ENCODE measurements at places on chromosomes 7 and 10.
A peak's percentile ranks its signal among the peaks of the same experiment; 100 is the strongest.

- DNase-seq = peak; percentile 16
These were observed 6.0 kb downstream of the SRGN start for GRCh38 chr10:69093933-69094332.

DNA sequence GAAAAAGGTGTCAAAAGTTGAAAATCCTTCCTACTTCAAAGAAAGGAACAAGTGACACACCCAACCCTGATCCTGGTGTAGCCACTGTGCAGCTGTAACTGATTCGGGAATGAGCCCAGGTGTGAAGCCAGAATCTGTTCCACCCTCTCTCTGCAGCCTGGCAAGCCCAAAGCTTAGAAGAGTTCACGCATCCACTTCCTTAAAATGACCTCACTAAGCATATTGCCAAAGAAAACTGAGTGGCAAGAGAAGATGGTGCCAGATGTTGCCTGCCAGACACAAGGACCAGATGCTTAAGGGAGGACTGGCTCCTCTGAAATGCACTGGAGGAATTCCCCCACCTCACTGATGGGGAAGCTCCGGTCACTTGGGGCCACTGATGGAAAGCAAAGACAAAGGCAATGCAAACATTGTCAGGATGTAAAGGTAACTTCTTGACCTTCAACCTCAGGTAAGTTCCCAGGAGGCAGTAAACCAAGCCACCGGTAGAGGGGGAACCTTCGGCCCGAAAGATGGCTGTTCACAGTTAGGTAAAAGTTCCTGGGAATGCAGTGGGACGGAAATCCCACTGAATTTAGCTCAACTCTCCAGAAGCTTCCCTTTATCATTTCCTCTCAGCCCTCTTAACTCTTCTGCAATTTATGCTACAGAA lies 554.9 kb downstream of the KCNMA1 start:
- DNase-seq = no peak

- no peak for DNase-seq
These were observed 44.3 kb upstream of the ECHDC3 start for GRCh38 chr10:11697718-11698527.

DNA sequence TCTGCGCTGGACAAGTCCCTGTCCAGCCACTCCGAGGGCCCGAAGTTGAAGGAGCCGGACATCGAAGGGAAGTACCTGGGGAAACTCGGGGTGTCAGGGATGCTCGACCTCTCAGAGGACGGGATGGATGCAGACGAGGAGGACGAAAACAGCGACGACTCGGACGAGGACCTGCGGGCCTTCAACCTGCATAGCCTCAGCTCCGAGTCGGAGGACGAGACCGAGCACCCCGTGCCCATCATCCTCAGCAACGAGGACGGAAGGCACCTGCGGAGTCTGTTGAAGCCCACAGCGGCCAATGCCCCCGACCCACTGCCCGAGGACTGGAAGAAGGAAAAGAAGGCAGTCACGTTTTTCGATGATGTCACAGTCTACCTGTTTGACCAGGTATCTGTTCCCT lies 17.1 kb upstream of the BHLHA15 start:
- DNase-seq = no peak

- peak; percentile 81 for DNase-seq
These were observed 41.5 kb upstream of the ZNF32 start for GRCh38 chr10:43689955-43690771.

- no peak for DNase-seq
These were observed 403.0 kb upstream of the RNF32 start for GRCh38 chr7:156237614-156238013.

DNA sequence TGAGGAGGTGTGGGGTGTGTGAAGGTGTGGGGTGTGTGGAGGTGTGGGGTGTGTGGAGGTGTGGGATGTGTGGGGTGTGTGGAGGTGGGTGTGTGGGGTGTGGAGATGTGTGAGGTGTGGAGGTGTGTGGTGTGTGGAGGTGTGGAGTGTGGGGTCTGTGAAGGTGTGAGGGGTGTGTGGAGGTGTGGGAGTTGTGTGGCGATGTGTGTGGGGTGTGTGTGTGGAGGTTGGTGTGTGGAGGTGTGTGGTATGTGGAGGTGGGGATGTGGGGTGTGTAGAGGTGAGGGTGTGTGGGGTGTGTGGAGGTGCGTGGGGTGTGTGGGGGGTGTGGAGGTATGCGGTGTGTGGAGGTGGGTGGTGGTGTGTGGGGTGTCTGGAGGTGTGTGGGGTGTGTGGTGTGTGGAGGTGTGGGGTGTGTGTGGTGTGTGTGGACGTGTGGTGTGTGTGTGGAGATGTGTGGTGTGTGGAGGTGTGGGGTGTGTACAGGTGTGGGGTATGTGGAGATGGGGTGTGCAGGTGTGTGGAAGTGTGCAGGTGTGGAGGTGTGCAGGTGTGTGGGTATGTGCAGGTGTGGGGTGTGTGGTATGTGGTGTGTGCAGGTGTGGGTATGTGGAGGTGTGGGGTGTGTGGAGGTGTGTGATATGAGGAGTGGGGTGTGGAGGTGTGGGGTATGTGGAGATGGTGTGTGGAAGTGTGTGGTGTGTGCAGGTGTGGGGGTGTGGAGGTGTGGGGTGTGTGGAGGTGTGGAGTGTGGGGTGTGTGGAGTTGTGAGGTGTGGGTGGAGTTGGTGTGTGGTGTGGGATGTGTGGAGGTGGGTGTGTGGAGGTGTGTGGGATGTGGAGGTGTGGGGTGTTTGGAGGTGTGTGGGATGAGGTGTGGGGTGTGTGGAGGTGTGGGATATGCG lies 34.5 kb downstream of the SPDYE17 start:
- no peak for DNase-seq

- no peak for DNase-seq
These were observed 27.7 kb upstream of the MICU1 start for GRCh38 chr10:72653383-72654096.

GRCh38 chr7:67343572-67343971 lies 346.9 kb downstream of the TYW1 start:
- DNase-seq = no peak

DNA sequence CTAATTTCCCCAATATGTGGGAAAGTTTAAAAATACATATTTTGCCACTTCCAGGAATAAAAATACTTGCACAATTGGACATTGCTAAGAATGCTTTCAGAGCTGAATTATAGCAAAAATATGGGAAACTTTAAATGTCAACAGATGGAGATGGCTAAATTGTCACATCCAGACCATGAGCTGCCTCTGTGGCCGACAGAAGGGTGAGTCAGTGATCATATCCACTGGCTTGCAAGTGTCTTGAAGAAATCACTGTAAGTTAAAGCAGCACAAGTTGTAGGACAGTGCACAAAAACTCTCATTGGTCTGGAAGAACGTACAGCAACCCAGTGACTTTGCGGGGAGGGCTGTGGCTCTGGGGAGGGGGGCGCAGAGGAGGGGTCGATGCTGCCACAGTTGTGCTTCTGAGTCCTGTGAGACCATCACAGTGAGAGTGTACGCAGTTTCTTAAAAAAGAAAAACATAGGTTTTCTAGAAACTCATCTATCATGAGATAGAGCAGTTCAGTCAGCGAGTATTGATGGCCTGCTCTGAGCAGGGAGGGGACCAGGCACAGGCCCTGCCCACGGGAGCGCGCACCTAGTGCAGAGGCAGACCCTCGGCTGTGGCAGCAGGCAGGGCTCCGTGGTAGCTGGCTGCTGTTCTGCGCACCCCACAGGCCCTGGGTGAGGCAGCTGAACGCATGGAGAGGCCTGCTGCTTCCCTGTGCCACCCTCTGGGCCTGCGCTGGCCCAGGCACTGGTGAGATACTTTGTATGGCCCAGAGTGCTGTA lies 25.5 kb downstream of the LRRC27 start:
- DNase-seq = no peak

- DNase-seq = no peak
These were observed 22.8 kb upstream of the ADAMTS14 start for GRCh38 chr10:70649526-70649925.

- peak; percentile 83 for DNase-seq
These were observed 10.9 kb downstream of the CDHR1 start for GRCh38 chr10:84205049-84205852.

DNA sequence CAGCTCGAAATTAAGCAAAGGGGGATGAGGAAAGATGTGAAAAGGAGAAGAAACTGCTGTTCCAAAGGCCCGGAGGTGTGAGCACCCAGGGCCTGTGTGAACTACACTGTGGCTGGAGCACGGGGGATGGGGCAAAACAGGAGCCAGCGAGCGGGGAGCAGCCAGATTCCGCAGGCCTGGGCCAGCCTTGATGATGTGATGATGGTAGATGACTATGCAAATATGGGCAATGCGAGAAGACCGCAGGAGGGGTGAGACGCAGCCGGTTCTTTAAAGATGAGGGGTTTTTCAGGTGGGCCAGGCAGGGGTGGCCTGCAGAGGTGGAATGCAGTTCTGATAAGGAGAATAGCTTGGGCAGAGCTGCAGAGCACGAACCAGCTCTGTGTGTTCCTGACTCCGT lies 61.5 kb downstream of the LANCL2 start:
- no peak for DNase-seq

- DNase-seq = no peak
These were observed 486.2 kb upstream of the KLF6 start for GRCh38 chr10:4271193-4271592.

DNA sequence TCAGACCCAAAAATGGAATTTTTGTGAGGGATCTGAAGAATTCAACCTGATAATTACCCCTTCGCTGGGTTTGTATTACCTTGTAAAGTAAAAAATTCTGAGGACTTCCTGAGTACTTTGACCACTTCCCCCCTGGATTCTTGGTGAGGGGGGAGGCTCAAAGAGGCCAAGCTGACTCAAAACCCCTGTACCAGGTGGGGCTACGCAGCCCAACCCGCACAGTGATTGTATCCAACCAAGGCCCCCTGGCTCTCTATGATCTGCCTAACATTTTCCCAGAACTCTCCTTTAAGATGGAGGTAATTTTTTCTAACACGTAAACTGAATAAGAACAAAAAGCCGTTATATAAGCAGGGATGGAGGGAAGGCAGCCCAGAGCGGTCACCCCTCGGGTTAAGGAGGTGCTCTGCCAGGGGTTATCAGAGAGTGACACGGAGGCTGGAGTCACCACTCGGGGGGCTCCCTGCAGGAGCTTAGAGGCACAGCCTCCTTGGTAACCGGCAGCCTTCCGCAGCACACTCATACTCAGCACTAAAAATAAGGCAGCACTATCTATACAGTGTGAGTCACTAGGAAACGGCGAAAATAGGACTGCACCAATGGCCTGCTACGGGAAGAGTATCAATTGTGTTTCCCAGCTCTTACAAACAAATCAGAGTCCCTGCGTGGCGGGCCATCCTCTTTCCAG lies 255.4 kb downstream of the ELMO1 start:
- no peak for DNase-seq

- DNase-seq = no peak
These were observed 29.7 kb upstream of the HSPA12A start for GRCh38 chr10:116771959-116772585.

DNA sequence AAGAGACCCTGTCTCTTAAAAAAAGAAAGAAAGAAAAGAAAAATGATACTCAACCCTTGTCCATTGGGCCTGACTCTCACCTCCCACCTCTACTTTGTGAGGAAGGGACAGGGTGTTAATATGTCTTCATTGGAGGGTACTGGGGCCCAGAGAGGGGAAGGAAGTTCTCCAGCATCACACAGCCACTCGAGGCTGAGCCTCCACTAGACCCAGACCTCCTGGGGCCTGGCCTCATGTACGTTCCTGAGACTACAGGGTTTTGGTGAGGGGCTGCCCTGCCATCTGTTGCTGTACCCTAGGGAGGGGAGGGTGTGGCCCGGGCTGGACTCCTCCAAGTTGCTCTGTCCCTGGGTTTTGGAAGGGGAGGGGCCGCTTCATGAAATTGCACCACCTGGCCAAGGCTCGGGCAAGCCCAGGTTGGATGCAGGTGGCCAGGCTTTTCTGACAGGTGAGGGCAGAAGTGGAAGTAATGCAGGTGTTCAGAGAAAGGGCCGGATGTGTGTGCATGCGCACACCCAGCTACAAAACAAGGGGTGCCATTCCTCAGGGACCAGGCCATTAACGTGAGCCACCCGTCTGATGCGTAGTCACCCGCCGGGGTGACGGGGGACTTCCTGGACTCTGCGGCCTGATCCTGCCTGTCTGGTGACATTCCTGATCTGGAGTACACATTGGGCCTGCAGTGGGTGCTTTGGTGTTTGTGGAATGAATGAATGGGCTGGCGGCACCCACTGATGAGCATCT lies 21.7 kb downstream of the GTF2IRD1 start:
- DNase-seq = no peak

DNA sequence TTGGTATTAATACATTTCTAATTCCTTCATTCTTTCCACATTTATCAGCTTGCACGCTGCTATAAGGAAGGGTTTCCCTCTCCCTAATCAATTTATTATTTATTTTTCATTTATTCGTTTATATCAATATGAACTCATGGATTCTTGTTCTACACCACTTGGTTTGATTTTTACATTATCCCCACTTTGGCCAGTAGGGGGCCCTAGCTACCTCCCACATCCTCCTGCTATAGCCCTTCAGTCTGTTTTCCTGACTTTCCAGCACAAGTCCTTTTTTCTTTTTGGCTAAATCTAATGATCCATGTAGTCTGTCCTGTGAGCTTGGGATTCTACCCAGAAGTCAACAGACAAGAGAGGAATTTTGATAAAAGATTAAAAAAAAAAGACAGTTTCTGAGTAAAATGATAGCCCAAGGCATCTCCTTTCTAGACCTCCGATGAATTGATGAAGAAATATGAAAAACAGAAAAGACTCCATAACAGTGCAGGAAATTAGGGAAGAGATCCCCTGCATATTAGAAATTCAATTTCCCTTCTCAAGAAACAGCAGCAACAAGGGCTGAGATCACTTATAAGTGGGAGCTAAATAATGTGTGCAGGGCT lies 47.7 kb downstream of the LYZL2 start:
- DNase-seq = peak; percentile 25

GRCh38 chr10:132229834-132230556 lies 43.2 kb downstream of the DPYSL4 start:
- DNase-seq = no peak

- no peak for DNase-seq
These were observed 144.4 kb downstream of the ZMYND11 start for GRCh38 chr10:279655-280054.

- no peak for DNase-seq
These were observed 63.7 kb downstream of the PRKCQ start for GRCh38 chr10:6516281-6516928.

DNA sequence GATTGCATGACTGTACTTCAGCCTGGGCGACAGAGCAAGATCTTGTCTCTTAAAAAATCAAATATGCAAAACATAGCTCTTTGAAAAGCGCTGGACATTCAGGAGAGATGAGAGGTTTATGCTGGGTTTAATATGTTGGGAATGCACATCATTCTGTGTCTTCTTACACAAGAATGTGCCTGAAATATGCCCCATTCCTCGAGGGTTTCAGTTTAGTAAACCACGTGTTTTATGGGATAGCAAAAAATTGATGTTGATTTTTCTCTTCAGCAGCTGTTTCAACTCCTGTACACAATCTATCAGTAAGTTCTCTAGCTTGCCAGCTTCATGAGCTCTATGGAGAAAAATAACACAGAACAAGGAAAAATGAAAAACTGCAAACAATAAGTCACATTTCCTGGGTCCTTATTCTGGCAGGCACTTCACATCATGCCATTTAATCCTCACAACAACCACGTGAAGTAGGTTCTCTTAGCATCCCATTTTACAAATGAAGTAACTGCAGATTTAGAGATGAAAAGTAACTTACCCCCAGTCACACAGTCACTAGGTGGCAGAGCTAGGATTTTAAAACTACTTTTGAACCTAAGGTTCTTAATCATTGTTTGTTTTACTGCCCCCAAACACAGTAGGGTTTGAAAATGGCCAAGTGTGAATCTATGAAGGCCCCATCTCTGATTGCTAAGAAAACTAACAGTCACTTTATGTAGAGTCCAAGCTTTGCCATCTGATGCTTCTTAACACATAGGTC lies 423.6 kb downstream of the PHTF2 start:
- DNase-seq = no peak

GRCh38 chr10:26859241-26860101 lies 1.3 kb downstream of the ABI1 start:
- DNase-seq = no peak

Measured in WERI-Rb-1 (cell line).